ACHN (cell line): ENCODE measurements at places on chromosomes 2 and 18.

- DNase-seq = no peak
These were observed 879.6 kb upstream of the CELF4 start for GRCh38 chr18:38444971-38445803.

GRCh38 chr2:113136828-113137775 is 9.7 kb downstream of the IL1RN start:
- peak; percentile 55 for DNase-seq

DNA sequence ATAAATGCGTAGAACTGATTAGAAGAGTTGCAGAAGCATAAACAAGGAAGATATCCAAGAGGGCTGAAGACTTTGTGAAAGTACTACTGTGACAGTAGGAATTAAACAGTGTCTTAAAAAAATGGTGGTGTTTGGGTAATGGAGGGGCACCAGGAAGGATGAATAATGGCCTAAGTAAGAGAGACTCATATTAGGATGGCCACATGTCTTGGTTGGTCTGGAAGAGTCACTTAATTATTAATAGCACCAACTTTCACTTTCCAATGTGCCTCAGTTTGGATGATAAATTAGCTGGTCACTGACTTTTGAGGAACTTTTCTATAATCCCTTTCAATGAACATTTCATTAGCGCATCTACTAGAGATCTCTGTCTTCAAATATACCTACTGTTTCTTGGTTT is 372.2 kb downstream of the NYAP2 start:
- DNase-seq = no peak

GRCh38 chr2:134988994-134989605 is 58.1 kb downstream of the MAP3K19 start:
- peak; percentile 46 for DNase-seq

- DNase-seq = no peak
These were observed 254.6 kb upstream of the SPRED2 start for GRCh38 chr2:65686928-65687521.

DNA sequence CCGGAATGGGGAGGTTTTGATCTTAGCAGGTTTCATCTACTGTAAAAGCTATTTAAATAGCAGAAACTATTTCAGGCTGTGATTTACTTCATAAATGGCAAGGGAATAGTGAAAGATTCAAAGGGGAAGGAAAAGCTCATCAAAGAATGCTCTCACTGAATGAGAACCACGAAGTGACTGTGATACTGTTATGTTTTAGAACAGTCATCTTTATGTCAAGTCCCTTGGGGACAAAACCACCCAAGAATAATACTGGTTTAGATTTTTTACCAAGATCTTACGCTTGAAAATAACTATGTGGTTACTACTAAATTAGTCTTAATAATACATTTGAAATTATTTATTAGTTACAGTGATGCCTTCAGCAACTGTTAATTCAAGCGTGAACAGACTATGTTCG is 28.1 kb downstream of the FARSB start:
- DNase-seq = no peak

GRCh38 chr2:26011990-26012856 is 21.7 kb upstream of the RAB10 start:
- DNase-seq = peak; percentile 48

- no peak for DNase-seq
These were observed 67.3 kb upstream of the IGFBP2 start for GRCh38 chr2:216565956-216566355.

DNA sequence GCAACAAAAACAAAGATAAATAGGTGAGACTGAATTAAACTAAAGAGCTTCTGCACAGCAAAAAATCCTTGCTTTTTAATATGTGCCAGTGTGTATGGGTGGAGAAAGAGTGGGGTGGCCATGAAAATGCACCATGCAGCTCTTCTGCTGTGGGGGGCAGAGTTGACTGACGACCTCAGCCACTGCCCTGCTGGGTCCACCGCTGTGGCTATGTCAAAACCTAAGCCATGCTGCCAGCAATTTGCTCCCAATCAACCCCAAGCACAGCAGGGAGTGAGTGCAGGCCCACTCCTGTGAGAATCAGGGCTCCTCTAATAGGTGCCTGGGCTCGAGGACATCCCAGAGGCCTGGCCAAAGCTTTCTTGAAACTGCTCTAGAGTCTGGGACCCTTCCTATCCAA is 235.6 kb upstream of the RBBP8 start:
- DNase-seq = no peak

DNA sequence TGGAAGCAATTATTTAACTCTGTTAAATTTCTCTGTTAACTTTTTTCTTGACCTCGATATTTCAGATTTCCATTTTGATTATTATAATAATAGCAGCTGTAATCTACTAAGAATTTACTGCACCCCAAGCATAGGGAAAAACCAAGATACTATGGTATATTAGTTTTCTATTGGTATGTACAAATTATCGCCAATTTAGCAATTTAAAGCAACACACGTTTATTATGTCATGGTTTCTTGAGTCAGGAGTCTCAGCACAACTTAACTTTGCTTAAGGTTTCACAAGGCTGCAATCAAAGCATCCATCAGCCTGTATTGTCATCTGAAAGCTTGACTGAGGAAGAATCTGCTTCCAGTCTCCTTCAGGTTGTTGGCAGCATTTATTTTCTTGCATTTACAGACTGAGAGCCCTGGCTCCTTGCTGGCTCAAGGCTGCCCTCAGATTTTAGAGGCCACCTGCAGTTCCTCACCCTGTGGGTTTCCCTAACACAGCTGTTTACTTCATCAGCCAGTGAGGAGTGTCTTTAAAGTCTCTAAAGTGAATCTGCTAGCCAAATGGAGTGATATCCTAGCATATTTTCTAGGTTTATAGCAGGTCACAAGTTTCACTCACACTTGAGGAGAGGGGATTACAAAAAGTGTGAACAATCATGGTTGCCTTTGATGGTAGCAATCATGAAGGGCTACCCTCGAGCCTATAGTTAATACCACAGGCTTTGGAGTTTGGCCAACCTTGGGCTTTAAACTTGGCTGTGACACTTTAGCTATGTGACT is 4.4 kb upstream of the VPS54 start:
- DNase-seq = no peak

DNA sequence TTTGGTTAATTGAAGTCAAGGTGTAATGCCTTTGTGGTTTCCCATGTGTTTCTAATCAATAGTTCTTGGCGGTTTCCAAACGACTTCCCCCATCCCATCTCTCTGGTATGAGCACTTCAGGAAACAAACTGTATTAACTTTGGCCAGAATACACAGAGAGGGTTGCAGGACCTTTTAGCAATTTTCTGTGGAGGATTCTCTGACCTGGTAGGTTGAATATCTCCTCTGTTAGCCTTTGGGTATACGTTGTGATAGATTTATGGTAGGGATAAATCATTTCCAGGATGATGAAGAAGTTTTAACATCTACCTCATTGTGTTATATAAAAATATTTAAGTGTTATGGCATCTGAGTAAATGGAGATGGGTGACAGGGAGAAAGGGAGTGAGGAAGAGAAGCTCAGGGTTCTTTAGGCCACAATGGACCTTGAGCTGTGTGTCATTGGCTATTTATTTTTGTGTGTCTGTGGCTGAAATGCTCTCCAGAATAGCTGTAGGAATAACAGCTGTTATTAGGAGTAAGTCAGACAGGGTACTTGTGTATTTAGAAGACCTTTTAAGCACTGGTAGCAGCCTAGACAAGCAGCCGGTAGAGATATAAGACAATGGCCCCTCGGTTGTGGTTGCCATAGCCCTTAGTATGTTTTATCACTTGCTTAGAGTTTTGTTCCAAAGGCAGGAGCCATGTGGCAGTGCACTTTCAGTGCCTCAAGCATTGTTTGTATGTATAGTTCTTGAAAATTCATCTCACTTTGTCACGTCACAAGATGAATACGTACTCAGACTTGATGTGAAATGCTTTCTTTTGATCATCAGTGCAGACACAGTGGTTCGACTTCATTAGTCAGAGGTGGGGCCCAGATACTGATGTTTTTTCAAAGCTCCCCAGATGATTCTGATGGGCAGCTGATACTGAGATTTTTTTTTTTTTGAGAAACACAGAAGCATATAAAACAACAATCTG is 91.1 kb downstream of the FMNL2 start:
- DNase-seq = no peak

DNA sequence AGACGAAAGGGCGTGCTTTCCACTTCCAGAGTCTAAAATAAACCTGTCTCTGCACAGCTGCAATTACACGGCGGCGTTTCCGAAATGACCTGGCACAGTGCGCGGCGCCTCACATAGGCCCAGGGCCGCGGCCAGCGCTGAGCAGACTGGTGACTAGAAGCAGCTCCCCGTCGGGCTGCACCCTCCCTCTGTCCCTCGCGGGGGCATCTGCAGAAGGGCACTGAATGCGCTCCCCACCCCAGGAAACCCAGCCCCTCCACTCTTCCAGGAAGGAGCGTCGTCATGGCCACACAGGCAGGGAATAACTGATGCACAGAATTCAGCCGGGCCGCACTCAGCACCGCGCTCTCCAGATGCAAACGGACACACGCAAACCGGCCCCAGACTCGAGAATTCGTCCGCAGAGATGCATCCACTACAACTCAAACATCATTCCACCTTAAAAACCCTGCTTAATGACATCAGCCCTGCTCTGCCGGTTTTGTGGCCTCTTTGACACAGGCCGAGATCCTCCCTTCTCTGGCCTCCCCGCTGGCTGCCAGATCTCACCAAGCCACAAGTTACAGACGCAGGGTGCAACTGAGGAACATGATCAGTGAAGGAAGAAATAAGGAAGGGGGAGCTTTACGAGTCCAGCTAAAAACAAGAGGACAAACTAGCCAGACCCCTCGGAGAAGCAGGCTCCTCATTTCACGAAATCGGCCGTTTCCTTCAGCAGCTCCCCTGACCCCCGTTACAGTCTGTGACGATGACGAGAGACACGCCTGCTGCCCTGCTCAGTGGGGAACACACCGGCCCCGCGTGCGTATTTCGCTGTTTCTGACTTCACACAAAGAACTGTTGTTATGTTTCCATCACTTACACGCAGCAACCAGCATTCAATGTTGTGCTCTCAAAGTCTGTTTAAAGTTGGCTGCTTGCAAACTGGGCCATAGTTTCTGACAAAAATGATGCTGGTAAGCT is 40.2 kb downstream of the MBP start:
- no peak for DNase-seq

- DNase-seq = no peak
These were observed 100.1 kb downstream of the SLC25A12 start for GRCh38 chr2:171793691-171794678.

DNA sequence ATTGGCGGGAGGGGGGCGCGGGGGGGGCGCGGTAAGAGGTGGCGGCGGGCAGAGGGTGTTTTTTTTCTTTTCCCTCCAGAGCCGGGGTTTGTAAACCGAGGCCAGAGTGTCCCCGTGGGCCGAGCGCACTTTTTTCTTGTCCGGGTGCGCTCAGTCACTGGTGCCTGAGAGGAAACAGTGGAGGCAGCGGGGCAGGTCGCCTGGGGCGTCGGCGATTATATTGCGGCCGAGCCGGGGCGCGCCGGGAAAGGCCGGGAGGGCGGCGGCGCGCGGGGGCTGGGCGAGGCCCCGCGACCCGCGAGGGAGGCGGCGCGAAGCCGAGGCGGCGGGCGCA is 275 bp downstream of the HOXD8 start:
- DNase-seq = no peak

- peak; percentile 30 for DNase-seq
These were observed 1599.2 kb upstream of the TMEFF2 start for GRCh38 chr2:193793914-193794313.

GRCh38 chr2:224055101-224055500 is 16.0 kb upstream of the SERPINE2 start:
- no peak for DNase-seq

- peak; percentile 88 for DNase-seq
These were observed 272.4 kb downstream of the AGAP1 start for GRCh38 chr2:235766278-235766677.

DNA sequence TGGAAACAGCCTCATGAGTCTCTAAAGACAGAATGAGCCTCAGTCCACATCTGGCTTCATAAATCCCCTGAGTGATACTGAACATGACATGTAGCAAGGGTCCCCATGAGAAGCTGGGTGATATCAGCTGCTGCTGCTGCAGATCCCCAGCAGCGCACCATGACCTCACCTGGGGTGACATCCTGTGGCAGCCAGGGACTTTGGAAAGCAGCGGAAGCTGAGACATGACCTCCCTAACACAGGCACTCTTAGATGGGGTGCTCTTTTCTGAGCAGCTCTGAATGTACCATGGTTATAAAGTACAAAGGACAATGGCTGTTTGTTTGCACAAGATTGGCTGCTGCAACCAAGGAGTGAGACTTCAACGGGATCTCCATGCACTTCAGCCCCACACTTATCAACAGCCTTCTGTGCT is 74.7 kb upstream of the TMEM200C start:
- DNase-seq = no peak

- no peak for DNase-seq
These were observed 291.4 kb upstream of the NRP2 start for GRCh38 chr2:205390866-205391265.

GRCh38 chr2:14428056-14428455 is 204.5 kb upstream of the LRATD1 start:
- DNase-seq = no peak

DNA sequence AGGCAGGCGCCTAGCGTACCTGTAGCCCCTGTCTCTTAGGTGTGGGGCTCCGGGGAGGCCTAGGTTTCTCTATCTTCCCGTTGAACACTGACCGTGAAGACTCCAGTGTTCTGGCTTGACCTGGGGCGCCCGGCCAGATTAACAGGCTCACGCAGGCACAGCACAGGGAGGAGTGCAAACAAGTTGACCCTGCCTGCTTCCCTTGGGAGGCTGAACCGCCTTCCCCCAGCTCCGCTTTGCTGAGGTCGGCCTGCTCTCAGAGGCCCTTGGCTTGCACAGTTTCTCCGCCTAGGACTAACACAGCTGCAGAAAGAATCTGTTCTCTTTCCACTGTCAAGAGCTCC is 567 bp downstream of the PCYOX1 start:
- DNase-seq = no peak

GRCh38 chr2:189555232-189555631 is 25.4 kb downstream of the SLC40A1 start:
- DNase-seq = no peak

GRCh38 chr2:72681016-72681995 is 144.5 kb downstream of the EXOC6B start:
- no peak for DNase-seq

GRCh38 chr2:85754313-85755095 is 713 bp downstream of the ATOH8 start:
- no peak for DNase-seq

DNA sequence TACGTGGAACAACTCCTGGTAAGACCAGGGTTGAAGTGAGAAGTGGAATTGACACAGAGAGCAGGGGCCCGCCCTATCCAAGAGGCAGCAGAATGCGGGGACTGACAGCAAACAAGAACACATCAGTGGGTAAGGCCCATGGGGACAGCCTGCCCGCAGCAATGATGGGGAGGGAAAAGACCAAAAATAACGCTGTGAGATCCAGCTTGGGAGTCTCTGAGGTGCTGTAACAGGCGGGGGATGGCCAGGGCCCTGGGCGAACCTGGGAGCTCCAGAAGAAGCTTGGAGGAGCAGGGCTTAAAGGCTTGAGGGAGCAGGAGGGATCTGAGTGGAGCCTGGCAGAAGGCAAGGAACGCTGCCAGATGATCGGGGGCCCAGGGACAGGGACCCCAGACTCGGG is 173.4 kb downstream of the TMEM200C start:
- no peak for DNase-seq
